ENCODE measurements at places on chromosomes 2 and 18.

DNA sequence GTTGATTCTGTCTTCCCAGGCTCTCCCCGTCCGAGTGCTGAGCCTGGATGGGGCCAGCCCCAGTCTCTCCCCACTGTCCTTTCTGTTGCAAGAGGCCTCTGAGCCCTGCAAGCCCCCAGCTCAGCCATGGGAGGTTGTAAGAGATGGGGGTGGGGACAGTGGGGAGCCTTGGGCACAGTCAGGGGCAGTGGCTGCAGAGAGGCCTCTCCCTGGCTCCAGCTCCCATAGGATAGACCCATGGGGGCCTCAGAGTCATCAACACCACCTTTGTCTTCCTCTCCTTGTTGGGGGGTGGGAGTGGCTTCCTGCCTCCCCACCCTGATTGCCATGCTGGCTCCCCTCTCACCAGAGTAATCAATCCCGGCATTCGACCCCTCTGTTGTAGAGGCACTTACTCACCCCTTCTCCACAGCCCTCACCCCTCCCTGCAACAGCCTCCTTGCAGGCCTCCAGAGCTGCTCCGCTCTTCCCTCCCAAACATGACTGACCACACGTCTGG is 37.5 kb upstream of the NPAS2 start:
- no peak for DNase-seq

- DNase-seq = no peak
Measured at GRCh38 chr18:28529644-28530043, 352.7 kb upstream of the CDH2 start.

- DNase-seq = no peak
Measured at GRCh38 chr2:132404056-132404455, 12.5 kb upstream of the GPR39 start.

DNA sequence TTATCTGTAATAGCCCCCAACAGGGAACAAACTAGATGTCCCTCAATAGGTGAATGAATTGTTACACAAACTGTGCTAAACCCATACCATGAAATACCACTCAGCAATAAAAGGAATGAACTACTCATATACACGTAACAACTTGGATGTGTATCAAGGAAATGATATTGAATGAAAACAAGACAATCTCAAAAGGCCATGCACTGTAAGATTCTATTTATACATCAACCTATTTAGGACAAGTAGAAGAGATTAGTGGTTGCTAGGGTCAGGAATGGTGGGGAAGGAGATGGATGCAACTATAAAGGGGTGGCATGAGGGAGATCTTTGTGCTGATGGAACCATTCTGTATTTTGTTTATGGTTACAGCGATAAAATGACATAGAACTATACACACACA is 47.1 kb downstream of the KANSL3 start:
- DNase-seq = no peak

- DNase-seq = no peak
Measured at GRCh38 chr2:218383892-218384519, 1.9 kb downstream of the SLC11A1 start.

DNA sequence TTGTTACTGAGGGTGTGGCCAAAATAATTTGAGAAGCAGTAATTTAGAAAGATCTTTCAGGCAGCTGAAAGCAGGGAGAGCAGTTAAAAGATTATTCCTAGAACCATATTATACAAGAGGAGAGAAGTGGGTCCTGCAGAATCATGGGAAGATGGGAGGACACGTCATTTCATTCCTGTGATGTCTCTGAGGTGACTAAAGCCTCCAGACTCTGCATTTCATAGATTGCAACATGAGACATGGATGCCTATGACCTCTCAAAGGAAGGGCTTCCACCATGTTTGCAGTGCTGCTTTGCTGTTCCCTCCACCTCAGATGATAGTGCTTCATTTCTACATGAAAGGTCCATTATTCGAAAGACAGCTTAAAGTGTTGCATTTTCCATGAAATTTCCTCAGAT is 788.4 kb downstream of the TSN start:
- DNase-seq = no peak

GRCh38 chr2:65604246-65604645 is 171.8 kb upstream of the SPRED2 start:
- DNase-seq = no peak

DNA sequence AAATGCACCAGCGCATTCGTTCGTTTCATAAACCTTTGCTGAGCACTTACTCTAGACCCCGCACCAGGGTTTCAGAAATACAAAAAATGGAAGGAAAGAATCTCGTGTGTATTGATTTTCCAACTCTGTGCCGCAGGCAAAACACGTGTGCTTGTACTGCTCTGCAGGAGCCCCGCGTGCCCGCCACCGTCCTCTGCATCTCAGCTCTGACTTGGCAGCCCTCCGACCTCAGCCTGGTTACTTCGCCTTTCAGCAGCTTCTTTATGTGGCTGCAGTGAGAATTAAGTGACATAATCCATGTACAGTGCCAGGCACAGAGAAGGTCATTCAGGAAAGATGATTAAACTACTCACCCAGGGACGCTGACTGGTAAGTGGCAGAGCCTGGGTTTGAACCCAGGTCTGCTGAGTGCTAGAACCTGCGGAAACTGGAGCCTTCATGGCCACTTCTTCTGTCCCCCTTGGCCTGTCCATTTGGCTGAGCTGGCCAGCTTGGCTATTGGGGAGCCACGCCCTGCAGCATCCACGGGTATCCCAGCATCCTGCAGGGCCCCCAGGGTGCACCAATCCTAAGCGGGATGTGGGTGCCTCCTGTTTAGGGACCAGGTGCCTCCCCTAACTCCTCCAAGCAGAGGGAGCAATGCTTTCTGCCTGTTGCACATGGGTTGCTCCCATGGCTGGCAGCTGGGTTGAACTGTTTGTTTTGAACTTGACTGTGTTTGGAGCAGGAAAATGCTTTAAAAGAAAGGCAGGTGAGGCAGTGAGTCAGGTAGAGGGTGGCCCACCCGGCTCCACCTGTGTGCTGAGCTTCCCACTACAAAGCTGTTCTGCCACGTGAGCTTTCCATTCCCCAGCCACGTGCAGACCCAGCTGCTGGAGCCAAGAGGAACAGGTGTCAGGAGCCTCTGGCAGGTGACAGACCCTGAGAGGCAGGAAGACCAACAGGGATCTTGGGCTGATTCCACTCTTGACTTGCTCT is 34.3 kb downstream of the INHBB start:
- DNase-seq = no peak

- DNase-seq = no peak
Measured at GRCh38 chr2:187855689-187856088, 301.5 kb upstream of the TFPI start.

GRCh38 chr2:207504513-207505170 is 25.1 kb upstream of the CREB1 start:
- no peak for DNase-seq

- DNase-seq = no peak
Measured at GRCh38 chr2:119028327-119029174, 86.6 kb downstream of the MARCO start.

GRCh38 chr2:45946023-45946422 is 294.5 kb downstream of the PRKCE start:
- no peak for DNase-seq

DNA sequence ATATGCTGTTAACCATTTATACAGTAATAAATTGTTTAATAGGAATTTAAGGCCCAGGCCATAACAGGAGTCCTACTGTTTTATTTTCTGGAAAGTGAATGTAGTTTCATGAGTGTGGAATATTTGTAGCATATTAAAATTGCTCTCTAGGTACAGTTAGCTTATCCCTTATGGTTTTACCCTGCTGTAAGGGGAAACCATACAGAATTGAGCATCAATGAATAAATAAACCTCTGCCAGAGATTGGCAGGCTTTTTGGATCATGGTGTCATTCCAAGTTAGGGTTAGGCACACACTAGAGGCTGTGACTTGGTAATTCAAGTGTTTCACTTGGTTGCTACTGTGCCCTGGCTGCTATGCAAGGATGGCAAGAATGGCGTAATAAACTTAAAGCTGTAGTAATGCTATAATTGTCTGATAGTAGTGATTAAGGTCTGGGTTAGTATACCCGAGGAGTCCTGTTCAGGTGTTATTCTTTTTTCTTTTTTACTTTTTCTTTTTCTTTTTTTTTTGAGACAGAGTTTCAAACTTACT is 30.4 kb downstream of the BMPR2 start:
- DNase-seq = no peak

GRCh38 chr2:9428965-9429577 is 5.6 kb downstream of the CPSF3 start:
- no peak for DNase-seq

GRCh38 chr2:206558492-206558891 is 83.8 kb upstream of the FAM237A start:
- no peak for DNase-seq

- DNase-seq = no peak
Measured at GRCh38 chr2:113979191-113980128, 89.6 kb downstream of the ACTR3 start.

GRCh38 chr2:179771791-179772190 is 89.6 kb downstream of the ZNF385B start:
- DNase-seq = no peak

DNA sequence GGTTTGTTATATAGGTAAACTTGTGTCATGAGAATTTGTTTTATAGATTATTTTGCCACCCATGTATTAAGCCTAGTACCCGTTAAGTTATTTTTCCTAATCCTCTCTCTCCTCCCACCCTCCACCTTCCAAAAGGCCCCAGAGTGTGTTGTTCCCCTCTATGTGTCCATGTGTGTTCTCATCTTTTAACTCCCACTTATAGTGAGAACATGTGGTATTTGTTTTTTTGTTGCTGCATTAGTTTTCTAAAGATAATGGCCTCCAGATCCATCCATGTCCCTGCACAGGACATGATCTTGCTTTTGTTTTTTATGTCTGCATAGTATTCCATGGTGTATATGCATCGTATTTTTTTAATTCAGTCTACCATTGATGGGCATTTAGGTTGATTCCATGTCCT is 1075.6 kb upstream of the CNTNAP5 start:
- DNase-seq = no peak

DNA sequence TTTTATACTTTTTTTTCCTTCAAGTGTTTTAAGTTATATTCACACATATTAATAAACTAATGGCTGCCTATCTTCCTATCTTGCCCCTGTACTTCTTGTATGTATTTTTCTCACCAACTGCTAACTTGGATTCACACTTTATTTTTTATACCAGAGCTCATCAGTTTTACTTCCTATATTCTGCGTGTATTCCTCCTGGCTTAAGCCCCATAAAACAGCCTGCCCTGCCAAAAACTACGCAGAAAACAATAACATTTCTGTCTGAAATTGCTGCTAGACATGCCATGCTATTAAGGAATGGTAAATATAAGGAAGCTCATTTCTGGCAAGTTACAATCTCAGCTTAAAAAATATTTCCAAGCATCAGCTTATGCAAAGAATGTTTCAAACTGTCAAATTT is 172.3 kb downstream of the UBE2E3 start:
- no peak for DNase-seq

DNA sequence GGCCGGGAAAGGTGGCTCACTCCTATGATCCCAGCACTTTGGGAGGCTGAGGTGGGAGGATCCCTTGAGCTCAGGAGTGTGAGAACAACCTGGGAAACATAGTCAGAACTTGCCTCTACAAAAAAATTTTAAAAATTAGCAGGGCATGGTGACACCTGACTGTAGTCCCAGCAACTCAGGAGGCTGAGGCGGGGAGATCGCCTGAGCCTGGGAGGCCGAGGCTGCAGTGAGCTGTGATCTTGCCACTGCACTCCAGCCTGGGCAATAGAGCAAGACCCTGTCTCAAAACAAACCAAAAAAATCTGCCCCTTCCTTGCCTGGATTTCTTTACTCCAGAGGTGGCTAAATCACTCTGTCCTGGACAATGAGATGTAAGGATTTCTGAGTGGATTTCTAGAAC is 197.7 kb downstream of the NRP2 start:
- DNase-seq = no peak

- DNase-seq = peak; percentile 63
Measured at GRCh38 chr2:46814160-46814961, 101.2 kb downstream of the MCFD2 start.

DNA sequence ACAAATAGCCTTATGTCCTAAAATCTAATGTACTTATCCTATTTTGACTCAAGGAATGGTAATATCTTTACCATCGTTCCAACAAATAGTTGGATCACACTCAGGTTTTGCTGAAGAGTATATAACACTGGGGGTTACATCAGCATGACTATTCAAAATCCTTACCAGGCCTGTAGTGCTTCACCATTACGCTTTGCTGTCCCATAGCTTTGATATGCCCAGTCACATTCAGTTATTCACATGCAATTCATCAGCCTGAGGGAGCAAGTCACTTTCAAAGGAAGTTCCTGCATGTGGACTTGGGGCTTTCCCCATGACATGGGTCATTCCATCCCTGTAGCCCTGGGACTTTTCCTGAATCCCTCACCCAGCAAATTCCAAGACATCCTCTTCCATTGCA is 39.6 kb downstream of the FTCDNL1 start:
- DNase-seq = no peak

- DNase-seq = no peak
Measured at GRCh38 chr2:139271149-139271548, 491.0 kb upstream of the NXPH2 start.

- no peak for DNase-seq
Measured at GRCh38 chr18:79576686-79577351, 102.8 kb upstream of the CTDP1 start.

Data from KBM-7 (cell line).